AG04450 (cell line): ENCODE measurements at places on chromosomes 3 and 15.

DNA sequence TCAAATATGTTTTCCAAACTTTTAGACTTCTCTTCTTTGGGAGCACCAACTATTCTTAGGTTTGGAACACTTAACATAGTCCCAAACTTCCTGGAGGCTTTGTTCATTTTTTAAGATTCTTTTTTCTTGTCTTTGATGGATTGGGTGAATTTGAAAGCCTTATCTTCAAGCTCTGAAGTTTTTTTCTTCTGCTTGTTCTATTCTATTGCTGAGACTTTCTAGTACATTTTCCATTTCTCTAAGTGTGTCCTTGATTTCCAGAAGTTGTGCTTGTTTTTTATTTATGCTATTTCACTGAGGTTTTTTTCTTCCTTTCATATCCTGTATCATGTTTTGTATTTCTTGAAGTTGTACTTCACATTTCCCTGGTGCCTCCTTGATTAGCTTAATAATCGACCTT lies 97.5 kb downstream of the PLSCR2 start:
- no peak for DNase-seq

GRCh38 chr15:60871152-60871551 lies 357.9 kb downstream of the RORA start:
- DNase-seq: no peak

GRCh38 chr3:192957441-192958021 lies 39.9 kb upstream of the MB21D2 start:
- peak; percentile 76 for DNase-seq

- no peak for DNase-seq
These were observed 493.3 kb downstream of the MAGI1 start for GRCh38 chr3:65545429-65545828.

DNA sequence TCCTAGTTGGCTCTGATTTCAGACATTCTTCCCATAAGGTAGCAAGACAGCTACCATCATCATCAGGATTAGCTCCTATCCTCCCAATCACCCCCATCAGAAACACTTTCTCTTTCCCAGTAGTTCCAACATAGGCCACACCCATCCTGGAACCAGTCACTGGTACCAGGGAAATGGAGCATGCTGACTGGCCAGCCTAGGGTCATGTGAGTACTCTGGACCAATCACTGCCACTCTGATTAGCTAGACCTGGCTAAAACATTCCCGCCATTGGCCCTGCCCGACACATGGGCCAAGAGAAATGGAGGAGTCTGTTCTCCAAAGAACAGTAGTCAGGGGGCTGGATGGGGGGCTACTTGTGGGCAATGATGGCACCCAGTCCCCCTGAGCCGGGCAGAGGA lies 12.4 kb downstream of the EFCC1 start:
- no peak for DNase-seq

DNA sequence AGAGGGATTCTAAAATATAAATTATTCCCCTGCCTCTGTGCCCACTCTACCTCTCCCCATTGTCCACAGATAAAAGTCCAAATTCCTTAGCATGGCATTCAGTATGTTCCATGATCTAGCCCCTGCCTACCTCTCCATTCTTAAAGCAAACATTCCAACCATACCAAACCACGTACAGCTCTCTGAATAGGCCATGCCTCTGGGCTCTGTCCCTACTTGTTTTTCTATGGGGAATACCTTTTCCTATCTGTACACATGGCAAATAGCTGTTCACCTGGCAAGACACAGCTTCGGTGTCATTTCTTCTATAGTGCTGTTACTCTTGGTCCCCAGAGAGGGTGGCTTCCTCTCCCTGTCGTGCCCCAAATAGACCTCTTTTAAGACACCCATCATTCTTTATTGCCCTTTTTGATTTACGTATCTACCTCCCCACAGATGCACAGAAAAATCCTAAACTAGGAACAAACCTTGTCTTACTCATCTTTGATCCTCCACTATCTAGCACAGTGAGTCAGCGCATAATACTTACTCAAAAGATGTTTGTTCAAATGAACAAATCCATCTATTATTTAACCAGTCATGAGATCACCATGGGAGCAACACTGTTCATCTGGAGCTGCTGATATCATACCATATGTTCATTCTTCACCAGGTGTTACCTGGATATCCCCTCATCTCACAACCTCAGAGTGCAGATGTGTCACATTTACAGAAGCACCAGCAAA lies 329.8 kb downstream of the THSD4 start:
- no peak for DNase-seq

DNA sequence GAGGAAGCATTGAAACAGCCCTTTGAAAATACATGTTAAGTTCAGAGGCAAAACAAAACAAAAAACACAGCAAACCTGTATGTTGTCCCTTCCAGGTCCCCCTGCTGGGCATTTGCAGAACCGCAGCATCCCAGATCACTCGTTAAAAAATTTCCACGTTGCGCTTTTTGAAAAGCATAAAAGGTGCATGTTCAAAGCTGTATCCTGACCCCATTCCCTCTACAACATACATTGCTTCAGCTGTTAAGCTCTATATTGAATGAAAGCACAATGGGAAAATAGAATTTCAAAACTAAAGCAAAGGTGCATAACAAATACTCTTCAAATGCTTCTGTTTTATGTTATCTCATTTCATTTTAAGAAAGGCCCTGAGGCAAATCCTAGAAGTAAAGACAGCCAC lies 328.3 kb downstream of the THSD4 start:
- no peak for DNase-seq

DNA sequence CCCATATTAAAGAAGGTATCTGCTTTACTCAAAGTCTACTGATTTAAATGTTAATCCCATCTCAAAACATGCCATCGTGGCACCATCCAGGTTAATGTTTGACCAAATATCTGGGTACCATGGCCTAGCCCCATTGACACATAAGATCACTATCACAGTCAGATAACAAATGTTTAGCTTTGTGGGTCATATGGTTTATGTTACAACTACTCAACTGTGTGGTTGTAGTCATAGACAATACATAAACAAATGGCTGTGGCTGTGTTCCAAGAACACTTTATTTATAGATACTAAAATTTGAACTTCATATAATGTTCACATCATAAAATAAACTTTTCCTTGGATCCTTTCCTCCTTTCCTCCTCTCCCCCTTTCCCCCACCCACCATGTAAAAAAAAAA lies 9.8 kb upstream of the SNRPN start:
- no peak for DNase-seq

GRCh38 chr15:26082221-26083109 lies 219.3 kb upstream of the ATP10A start:
- peak; percentile 91 for DNase-seq

DNA sequence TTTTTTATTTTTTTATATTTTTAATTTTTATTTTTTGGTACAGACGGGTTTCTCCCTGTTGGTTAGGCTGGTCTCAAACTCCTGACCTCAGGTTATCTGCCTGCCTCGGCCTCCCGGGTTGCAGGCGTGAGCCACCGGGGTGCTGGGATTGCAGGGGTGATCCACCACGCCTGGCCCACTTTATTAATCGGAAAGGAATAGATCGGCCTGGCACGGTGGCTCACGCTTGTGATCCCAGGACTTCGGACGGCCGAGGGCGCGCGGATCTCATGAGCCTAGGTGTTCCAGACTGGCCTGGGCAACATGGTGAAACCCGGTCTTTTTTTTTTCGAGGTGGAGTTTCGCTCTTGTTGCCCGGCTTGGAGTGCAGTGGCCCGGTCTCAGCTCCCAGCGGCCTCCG lies 26.5 kb upstream of the TUBGCP5 start:
- no peak for DNase-seq

- no peak for DNase-seq
These were observed 1135.7 kb downstream of the IGSF11 start for GRCh38 chr3:117898722-117899522.

GRCh38 chr3:38522002-38522401 lies 25.9 kb downstream of the EXOG start:
- no peak for DNase-seq

DNA sequence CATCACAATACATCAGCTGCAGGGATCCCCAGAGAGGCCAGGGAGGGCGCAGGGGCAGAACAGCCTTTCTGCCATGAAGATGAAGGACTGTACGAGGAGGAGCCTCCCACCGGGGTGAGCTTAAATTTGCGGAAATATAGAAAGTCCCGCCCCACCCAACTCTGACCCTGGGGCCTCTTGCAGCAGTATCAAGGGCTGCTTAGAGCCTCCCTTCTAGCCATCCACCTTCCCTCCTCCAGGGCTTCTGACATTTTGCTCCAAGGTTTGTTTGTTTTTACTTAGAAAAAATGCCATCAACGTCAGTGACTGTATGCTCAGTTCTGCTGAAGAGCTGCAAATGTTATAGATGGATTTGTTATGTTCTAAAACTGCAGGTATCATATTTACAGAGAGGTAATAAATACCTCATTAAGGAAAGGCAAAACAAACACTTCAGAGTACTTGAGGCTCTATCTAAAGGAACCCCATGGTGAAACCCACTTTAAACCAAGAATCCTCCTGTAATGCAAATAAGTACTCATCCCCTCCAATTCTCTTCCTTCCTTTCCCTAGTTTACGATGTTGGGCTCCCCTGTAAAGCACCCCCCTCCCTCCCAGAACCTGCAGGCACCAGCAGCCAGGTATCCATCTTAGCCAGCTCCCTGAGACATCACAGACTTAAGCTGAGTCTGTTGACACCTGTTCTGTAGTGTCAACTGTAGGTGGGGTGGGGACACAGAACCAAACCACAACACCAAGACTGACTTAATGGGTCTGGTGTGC lies 30.5 kb downstream of the RFTN1 start:
- DNase-seq: no peak

GRCh38 chr3:131067983-131068382 lies 41.3 kb downstream of the NEK11 start:
- no peak for DNase-seq

DNA sequence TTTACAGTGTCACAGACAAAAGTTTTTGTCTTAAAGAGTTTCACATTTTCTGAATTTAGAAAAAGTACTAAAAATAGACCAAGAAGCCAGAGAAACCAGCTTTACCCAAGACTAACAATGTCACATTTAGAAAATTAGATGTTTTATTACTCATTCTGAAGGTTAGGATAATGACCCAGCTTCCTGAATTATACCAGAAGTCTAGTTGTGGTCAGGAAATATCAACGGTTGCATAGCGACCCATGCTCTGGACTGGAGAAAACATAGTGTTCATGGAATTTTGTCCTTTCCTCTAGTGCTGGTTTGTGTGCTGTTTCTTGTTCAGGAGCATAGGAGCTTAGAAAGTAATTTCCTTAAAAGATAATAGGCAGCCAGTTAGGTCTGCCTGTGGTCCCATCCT lies 59.0 kb downstream of the DPPA2 start:
- DNase-seq: peak; percentile 10

DNA sequence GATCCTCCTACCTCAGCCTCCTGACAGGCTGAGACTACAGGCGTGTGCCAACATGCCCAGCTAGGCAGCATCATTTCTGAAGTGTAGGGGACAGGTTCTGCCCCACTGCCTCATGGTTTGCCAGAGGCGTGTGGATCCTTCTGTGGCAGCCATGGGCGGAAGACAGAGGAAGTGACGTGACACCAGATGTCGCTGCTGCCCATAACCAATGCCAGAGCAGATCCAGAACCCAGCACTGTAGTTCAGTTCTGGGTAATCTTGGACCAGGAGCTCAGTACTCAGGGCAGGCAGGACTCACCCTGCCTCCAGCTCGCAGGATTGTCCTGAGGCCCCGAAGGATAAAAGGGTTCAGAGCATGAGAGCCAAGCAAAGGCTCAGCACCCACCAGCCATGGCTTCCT lies 8.2 kb downstream of the RBPMS2 start:
- no peak for DNase-seq

DNA sequence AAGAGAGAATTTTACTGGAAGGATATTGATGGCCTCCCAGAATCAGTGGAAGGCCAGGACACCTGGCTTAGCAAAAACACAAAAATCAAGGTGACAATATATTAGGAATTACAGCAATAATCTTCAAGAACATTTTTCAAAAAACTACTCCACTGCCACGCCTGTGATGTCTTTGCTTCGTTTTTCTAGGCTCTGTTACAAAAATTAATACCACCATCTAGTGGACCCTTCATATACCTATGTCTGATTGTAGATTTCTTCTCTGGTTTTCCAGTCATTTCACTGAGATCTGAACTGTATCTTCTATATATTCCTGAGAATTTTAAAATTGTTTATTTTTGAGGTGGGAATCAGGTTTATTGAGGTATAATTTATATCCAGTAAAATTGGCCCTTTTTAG lies 5.6 kb upstream of the SLC33A1 start:
- DNase-seq: no peak

GRCh38 chr3:104687362-104687761 lies 679.3 kb upstream of the ALCAM start:
- DNase-seq: no peak

- no peak for DNase-seq
These were observed 65.5 kb downstream of the SRGAP3 start for GRCh38 chr3:9183811-9184460.

GRCh38 chr15:38558372-38559059 lies 6.1 kb downstream of the RASGRP1 start:
- no peak for DNase-seq

DNA sequence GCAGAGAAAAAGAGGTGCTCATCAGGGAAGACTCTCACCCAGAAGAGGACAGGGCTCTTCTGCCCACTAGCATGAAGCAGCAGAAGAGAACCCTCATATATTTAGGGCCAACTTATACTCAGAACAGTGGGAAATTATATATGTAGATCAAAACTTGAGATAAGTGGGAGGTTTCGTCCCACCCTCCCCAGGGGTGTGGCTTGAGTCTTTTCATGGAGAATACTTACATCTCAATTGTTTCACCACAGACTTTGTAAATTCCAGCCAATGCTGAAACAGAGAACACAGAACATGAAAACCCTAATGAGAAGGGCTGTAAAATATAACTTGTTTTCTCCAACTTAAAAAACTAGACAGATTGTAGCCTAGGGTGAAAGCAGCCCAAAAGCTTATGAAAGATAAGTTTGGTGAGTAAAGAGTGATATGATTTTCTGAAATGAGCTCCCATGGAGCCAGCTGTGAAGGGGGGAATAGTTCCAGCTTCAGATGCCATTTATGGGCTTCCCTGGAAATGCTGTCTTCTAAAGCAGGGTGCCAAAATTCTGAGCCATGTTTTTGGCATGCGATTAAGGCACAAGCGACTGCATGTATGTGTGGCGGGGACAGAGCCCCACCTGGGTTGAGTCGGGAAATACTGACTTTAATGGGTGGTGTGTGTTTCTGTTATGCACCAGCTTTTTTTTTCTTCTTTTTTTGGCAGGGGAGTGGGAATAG lies 92.9 kb downstream of the WDR76 start:
- no peak for DNase-seq
